ENCODE measurements at places on chromosomes 6 and 20.

- DNase-seq, result peak; percentile 11
Observed at GRCh38 chr20:42949950-42950349, 239.8 kb downstream of the PTPRT start.

GRCh38 chr6:27161946-27162603 lies 85.4 kb upstream of the PRSS16 start:
- peak; percentile 63 for DNase-seq

DNA sequence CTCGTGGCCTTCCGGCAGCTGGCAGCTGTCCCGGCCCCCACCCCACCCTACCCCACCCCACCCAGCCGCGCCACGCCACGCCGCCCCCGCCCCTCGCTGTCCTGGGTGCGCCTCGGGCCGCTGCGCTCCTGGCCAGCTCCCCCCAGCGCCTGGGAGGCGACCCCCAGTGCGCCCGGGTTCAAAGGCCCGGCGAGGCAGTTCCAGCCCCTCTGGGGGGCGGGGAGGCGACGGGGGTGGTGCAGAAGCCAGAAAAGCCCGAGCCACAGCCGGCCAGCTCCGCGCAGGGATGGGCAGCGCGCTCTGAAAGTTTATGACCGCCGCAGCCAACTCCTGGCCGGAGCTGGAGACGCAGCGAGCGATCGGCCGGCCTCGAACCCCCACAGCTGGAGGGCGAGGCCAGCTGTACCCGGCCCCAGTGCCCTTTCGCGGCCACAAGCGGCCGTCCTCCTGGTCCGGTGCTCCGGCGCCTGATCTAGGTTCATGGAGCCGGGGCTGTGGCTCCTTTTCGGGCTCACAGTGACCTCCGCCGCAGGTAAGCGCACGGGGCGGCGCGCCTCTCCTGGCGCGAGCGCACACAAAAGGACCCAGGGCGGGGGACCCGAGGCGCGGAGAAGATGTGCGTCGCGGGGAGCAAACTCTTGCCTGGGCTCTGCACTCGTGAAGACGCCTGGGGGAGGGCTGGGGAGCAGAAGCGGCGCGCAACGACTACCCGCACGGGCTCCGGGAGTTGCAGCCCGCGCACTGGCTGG lies at the start of gene EDN3:
EDN3 (plus strand) TSS at position 279 of the 749 bp plus-strand sequence; CDS start at position 481, 202 bp downstream.
- DNase-seq, result no peak

- DNase-seq, result peak; percentile 3
Observed at GRCh38 chr6:106252687-106253086, 72.9 kb downstream of the ATG5 start.

DNA sequence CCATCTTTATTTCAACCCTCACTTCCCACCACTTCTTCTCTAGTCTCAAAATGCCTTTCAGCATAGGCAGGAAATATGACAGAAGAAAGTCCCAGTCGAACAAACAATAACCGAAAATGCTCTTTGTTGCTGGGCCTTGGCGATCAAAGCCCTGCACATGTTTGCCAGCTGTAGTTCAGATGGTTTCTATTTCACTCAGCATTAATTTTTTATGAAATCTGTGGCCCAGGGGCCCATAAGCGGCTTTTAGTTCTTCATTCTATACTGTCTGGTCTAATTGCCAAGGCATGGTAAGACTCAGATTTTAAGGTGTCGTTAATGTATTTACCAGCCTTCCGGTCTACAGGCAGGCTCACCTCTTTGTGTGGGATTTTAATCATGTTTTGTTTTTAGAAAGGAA lies 10.9 kb upstream of the F13A1 start:
- DNase-seq, result no peak

GRCh38 chr6:53805725-53806124 lies 10.9 kb downstream of the LRRC1 start:
- no peak for DNase-seq

DNA sequence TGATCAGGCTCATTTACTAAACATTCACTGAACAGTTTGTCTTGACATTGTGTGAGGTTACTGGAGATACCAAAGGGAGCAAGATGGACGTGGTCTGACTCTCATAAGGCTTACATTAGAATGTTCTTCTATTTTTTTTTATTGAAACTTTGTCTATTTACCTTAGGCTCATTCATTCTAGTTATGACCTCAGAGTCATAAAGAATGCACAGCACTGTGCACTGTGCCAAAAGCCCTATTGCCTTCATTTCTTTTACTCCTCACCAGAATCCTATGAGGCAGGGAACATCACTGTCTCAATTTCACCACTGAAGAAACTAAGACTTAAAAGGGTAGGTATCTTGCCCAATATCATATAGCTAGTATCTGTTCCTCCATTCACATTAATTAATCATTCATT lies 94.5 kb downstream of the MAP3K7 start:
- DNase-seq, result no peak

GRCh38 chr6:89547281-89547680 lies 91.3 kb downstream of the LYRM2 start:
- no peak for DNase-seq

- DNase-seq, result no peak
Observed at GRCh38 chr6:54619102-54619501, 227.5 kb upstream of the FAM83B start.

DNA sequence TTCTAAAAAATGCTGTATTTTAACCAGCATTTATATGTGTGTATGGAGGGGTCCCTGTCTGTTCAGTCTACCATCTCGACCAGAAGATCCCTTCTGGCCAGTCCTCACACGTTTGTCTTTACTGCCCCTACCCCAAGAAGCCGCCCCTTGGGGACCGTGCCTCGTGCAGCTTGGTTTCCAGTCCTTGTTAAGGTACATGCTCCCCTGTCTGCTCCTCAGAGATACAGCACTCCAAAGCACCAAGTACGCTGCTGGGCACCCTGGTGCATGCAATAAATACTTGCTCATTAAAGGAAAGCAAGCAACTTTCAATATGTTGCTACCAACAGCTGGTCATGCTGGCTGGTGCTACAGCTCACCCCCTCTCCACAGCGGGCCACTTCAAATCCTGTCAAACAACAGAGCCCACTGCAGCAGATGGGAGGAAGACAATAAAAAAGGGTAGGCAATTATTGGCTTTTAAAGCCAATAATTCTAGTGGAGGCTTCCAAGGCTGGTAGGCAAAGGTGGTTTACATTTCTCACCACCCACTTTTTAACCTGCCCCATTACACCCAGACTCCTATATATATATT lies 61.6 kb downstream of the PSMG4 start:
- DNase-seq, result no peak

DNA sequence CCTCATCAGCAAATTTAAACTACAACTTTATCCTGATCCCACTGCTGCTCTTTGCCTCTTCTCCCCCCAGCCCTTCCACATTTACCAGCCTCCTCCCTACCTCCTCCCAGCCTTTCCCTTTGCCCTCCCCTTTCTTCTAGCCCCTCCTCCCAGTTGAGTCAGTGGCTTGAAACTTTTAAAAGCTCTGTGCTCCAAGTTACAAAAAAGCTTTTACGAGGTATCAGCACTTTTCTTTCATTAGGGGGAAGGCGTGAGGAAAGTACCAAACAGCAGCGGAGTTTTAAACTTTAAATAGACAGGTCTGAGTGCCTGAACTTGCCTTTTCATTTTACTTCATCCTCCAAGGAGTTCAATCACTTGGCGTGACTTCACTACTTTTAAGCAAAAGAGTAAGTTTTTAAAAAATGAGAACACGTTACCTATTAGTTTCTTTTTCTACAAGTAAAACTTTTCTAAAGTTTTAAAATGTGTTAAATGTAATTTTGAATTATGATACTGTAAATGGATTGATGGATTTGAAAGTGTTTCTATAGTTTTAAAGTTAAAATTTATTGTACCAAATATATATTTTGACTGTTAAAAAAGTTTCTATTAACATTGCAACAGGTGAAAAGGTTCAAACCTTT lies at the start of gene GJA1:
GJA1 (plus strand) TSS at position 203 of the 626 bp plus-strand sequence. CDS start 11,202 bp downstream, outside the sequence.
- DNase-seq, result no peak

DNA sequence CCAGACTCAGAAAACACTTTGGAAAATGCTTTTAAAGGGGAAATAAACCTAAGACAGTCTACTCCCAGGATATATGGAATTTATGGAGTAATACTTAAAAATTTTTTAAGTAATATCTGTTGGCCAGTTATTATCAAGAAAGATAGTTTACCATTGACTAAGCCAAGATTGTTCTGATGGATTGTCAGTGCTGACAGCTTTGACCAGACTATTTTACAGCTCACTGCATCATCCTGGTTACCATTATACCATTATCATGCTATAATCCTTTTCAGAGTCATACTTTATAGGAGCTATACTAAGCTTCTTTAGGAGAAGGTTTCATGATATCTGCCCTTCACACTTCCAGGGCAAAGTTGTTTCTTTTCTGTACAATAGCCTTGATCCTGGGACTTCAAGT lies 16.5 kb downstream of the GTF2H5 start:
- DNase-seq, result no peak

- DNase-seq, result no peak
Observed at GRCh38 chr20:48958743-48959142, 37.2 kb downstream of the ARFGEF2 start.

DNA sequence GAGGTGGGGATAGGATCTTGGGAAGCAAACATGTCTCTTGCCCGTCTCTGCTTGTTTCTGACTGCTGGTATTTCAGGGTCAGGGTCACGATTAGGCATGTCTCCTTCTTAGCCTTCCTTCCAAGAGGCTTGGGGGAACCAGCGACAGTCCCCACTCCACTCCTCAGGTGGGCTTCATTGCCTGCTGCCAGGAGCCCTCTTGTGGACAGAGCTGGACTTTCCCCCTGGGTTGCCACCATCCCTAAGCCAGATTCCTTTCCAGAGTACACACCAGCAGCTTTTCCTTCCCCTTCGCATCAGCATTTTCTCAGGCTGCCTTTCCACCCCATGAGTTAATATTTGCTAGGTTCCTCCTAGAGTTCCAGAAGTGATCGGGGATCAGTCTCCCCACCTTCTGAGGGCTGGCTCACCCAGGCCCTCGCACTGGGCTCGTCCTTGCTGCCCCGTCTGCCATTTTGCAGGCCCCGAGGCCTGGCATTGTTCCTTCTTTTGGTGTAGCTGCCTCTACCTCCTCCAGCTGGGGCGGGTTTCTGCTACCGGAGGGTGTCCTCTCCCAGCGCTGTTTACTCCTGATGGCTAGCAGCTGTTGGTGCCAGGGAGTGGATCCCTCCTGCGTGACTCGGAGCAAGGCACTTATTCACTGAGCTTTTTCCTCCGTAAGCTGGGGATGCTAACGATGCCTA lies 8.8 kb upstream of the C20orf144 start:
- peak; percentile 86 for DNase-seq

DNA sequence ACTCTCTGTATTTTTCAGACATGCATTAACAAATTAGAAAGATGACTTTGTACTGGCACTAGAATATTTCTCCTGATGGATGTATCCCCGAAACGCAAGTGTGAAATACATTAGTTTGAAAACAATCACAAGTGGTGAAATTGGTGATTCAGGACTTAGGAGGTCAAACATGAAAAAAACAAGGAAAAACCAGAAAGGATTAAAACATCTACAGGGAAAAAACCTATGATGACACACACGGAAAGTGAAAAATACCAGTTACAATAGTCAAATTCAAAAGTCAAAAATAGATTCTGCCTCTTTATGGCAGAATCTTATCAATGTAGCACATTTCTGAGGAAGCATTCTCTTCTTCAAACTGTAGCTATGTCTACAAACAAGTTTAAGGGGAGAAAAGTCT lies 129.0 kb upstream of the SGK1 start:
- no peak for DNase-seq

- no peak for DNase-seq
Observed at GRCh38 chr6:35718375-35718736, 18.5 kb upstream of the ARMC12 start.

- DNase-seq, result peak; percentile 66
Observed at GRCh38 chr6:133951881-133952814, 876 bp upstream of the TBPL1 start.

DNA sequence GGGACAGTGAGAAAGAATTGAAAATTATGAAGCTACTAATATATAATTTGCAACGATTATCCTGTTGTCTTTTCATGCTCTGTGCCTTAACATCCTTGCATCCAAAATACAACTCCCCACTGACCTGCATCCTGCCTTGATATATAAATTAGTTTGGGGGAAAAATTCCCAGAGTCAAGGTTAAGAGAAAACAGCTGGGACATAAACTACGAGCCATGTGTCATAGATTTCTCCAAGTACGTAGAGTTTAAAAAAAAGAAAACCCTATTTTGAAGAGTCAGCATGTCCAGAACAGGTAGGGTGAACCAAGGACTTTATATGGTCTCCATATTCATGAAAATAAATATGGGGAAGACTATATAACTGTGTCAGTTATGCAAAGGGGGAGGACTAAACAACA lies 123.8 kb upstream of the MARCKS start:
- no peak for DNase-seq

GRCh38 chr6:46437671-46438221 lies 53.5 kb downstream of the RCAN2 start:
- no peak for DNase-seq

- no peak for DNase-seq
Observed at GRCh38 chr6:166201878-166202277, 34.2 kb upstream of the TBXT start.

DNA sequence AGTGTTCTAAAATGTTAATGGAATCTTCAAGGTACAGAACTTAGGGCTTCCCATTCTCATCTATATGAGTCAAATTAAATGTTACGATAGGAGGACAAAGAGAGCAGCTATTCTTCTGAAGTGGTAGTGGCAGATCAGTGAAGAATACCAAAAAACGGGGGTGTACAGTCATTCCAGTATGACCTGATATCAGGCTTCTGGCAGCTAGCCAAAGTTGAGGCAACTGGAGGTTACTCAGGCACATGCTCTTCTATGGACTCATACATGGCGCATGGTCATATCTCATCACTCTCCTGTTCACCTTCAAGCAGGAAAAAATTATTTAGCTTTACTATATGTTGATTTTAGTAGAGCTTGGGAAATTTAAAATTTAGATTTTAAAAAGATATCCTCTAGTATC lies 1608.8 kb downstream of the GRIK2 start:
- no peak for DNase-seq

DNA sequence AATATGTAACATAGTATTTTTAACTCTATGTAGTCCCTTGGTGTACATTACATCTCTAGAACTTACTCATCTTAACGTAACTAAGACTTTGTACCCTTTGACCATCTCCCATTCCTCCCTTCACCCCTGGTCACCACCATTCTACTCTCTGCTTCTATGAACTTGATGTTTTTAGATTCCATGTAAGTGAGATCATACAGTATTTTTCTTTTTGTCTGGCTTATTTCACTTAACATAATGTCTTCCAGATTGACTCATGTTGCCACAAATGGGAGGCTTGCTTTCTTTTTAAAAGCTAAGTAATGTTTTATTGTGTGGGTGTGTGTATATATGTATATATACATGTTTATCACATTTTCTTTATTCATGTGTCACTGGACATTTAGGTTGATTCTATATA lies 55.8 kb downstream of the TMEM200A start:
- no peak for DNase-seq

- peak; percentile 45 for DNase-seq
Observed at GRCh38 chr20:63978319-63979228, 868 bp downstream of the SAMD10 start.

DNA sequence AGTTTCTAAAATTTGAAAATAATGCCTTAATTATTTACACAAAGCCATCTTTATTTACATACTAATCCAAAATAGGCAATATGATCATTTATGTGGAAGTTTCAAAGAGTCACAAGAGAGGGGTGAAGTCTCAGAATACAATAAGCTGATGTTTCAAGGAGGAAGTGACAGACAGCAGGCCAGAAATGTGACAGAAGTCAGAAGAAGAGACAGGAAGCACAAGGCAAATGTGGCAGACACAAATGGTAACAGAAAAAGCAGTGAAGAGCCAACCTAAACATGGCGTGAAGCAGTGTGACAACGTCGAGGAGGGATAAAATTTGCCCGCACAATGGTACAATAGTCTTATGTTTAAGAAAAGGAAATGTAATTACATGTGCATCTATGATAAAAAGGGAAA lies 59.8 kb downstream of the SHPRH start:
- no peak for DNase-seq

Data from NCI-H526 (cell line).